Colonic mucosa (tissue), 4 donors: ENCODE measurements at places on chromosomes 6 and 20.

DNA sequence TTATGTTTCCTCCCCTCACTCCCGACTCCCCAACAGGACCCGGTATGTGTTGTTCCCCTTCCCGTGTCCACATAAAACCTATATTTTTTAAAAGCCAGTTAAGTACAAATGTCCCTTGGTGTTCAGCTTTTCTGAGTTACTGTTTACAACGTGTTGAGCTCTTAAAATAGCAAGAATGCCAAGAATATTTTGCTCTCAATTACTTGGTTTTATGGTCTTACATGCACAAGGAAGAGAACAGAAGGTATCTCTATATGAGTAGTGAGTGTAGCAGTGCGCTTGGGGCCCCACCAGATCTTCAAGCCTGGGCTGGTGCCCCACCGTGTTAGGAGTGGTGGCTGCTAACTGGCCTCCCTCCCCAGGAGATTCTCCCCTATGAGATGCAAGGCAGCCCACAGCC is 75.3 kb downstream of the RIN2 start:
- DNase-seq, result no peak

DNA sequence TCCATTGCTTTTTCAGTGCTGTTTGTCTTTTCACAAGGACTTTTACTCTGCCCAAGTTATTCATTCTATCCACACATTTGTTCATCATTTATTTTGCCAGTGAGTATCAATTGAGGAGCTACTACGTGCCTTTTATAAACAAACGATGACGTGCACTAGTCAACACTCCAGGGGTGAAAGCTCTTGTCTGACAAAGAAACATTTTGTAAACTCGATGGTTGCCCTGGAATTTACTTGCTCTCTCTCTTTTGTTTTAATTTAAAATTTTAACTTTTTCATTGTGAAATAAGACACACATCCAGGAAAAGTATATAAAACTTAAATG is 8.3 kb upstream of the MRPS18A start:
- DNase-seq, result no peak

DNA sequence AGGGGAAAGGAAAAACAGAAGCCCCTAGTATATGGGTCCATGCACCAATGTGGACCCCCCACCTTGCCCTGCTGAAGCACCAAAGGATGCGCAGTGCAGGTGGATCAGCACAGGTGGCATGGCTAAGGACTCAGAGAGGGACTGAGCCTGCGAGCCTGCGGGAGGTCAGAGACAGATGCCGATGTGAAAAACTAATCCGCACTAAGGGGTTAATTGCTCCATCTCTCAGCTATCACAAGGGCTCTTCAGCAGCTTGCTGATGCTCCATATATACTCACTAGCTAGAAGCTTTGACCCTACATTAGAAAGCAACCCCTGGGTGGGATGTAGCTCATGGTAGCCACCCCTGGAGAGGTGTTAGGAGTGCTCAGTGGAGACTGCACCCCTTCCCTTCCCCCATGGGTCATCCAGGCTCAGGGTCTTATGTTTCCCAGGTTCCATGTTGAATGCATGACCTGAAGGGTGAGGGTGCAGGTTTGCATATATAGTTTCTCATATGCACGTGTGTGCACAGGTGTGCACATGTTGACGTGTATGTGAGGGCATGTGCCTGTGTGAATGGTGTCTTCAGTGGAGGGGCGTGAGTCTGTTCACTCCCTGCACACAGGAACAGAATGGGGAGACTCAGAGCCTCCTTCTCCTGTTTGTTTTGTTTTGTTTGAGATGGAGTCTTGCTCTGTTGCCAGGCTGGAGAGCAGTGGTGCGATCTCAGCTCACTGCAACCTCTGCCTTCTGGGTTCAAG is 13.4 kb upstream of the IP6K3 start:
- DNase-seq, result no peak

- DNase-seq, result no peak
Observed at GRCh38 chr6:52512199-52512598, 64.7 kb downstream of the TRAM2 start.

DNA sequence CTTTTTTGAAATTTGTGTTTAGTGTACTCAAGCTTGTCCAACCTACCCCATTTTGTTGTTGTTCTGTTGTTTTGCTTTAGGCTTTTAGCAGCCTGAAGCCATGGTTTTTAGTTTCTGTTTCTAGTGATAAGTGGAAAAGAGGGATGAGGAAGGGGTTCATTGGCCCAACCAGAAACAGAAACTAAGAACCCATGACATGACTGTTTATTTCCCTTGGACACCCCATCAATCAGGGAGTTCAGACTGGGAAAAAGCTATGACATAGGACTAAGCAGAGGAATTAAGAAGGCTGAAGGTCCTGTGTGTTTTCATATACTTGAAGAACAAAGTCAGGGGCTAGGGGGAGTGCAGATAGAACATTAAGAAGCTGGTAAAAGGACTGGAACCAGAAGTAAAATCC is 194.5 kb upstream of the THEMIS start:
- DNase-seq, result no peak
